ENCODE measurements at places on chromosomes 7 and 10.

GRCh38 chr7:18893156-18893555 lies 224.3 kb downstream of the TWIST1 start:
- no peak for DNase-seq

DNA sequence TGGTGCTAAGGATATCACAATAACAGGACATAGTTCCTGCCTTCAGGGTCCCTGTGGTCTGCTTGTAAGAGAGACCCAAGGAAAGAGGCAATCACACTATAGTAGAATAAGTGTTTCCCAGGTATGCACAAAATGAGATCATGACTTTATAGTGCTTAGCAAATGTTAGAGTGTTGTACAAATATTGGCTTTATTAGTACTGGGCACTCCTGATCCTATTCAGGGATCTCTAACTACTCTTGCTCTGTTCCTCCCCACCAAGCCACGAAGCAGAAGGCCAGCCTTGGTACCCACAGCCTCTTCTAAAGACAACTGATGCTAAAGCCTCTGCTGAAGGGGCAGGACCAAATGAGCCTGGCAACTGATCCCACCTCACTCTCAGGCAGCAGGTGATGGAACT lies 75.1 kb downstream of the HERPUD2 start:
- DNase-seq: no peak

DNA sequence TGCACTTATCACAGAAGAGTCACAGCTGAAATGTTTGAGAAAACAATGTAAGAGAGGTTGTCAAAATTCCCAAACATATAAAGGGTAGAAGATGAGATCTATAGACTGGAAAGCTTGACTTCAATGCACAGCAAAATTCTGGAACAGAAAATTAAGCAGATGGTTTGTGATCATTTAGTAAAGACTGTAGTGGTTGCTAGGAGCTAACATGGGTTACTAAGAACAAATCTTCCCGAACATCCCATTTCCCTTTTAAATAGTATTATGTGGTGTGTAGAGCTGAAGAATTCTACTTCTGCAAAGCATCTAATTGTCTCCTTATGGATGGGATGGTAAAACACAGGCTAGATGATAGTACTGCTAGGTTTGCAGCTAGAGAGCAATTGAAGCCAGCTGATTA lies 312.3 kb downstream of the CAMK1D start:
- DNase-seq: no peak

GRCh38 chr10:90354914-90355313 lies 502.9 kb downstream of the HTR7 start:
- no peak for DNase-seq

GRCh38 chr7:115618676-115619075 lies 411.9 kb downstream of the TFEC start:
- no peak for DNase-seq

- DNase-seq: no peak
Measured at GRCh38 chr10:52951824-52952223, 179.2 kb upstream of the MBL2 start.

DNA sequence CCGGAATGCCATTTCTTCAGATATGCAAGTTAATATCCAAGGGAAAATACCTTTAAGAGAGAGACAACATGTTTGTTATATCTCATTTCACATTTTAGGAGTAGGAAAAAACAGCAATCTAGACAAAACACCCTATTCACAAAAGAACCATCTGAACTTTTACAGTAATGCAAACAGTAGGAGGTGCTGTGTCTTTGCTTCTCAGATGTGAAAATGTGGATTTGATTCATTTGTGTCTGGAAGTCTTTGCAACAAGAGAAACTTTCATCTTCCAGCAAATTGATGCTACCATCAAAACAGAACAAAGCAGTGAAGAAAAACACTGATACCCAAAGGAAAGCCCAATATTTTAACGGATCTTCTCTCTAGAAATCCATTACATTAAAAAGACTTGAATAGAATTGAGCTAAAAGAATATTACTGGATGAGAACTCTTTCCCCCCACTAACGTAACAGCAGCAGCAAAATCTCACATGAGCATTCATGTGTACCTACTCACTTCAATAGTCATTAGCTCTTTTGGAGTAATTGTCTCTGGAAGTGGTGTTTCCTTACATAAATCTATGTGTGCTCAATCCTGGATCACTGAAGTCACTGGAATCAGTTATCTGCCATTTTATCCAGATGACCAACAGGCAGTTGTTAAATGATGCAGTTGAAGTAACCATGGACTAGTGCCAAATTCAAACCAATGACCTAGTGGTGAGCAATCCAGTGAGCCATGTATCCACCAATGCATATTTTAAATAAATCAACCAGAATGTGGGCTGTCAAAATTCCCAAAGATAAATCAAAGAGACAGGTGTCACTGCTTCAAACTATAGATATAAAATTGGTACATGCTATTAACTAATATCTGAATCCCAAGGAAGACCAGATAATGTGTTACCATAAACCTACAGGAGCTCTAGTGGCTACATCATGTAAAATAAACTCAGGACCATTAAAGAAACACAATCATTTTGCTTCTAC lies 1.8 kb downstream of the SEMA3C start:
- DNase-seq: no peak

DNA sequence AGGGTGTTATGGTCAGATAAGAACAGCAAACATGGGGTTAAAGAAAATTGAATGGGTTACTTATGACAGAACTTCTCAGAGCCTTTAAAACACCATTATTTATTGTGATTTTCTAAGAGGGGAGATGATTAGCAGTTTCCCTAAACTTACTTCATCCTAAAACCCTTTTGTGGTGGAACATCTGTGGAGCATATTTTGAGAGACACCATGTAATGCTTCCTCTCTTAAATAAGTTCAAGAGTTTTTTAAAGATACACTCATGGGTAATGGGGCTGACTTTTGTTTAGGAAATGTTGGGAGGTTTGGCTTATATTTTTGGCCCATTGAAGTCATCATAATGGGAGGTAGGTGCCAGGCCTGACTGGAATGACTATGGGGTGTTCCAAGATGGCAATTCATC lies 8.4 kb upstream of the PDCD4 start:
- DNase-seq: no peak

- no peak for DNase-seq
Measured at GRCh38 chr7:45703911-45704682, 129.9 kb downstream of the ADCY1 start.

- no peak for DNase-seq
Measured at GRCh38 chr10:124575107-124576035, 113.7 kb downstream of the LHPP start.

DNA sequence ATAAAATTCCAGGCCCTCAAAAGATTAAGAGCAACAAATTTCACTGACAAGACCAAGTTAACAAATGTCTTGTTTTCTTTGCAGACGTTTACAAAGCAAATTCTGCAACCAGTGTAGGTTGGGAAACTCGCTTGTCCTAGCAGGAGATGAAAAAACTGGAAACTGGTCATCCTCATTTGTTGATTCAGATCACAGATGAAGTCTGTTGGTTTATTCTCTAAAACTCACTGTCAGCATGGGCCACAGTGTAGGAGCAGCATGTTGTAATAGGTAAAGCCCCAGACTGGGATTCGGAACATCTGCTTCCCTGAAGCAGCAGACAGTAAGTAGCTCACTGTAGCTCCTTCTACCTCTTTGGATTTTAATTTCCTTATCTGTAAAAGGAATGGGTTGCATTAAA lies 31.5 kb downstream of the PANK1 start:
- DNase-seq: no peak

DNA sequence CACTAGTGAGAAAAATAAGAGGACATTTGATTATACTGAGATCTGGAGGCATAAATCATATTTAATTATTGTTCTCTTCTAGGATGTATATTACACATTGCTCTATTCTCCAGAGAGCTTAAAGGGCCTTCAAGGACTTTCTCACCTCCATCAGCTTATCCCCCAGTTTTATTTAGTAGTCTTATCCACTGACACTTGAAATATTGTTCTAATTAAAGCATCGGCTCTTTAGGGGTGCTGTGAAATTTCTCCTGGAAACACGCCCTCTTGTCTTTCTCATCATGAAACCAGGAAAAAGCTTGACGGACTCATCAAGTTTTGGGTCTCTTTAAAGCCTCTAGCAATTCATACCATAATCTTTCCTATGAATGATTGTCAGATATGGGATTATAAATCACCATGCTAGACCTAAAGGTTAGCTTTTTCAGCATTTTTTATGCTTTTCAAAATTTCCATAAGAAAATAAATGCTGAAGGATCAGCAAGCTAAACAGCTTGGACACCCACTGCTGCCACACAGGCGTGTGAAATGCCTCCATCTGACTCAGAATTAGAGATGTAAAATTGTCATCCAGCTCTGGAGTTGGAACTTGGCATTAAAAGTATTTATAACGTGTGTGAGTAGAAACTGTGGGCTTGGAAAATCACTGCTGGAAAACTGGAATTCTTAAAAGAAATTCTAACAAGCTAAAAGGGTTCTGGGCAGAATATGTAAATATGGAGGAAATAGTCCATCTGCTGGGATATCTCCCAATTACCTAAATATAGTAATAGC lies 216.3 kb downstream of the CHRM2 start:
- DNase-seq: no peak

DNA sequence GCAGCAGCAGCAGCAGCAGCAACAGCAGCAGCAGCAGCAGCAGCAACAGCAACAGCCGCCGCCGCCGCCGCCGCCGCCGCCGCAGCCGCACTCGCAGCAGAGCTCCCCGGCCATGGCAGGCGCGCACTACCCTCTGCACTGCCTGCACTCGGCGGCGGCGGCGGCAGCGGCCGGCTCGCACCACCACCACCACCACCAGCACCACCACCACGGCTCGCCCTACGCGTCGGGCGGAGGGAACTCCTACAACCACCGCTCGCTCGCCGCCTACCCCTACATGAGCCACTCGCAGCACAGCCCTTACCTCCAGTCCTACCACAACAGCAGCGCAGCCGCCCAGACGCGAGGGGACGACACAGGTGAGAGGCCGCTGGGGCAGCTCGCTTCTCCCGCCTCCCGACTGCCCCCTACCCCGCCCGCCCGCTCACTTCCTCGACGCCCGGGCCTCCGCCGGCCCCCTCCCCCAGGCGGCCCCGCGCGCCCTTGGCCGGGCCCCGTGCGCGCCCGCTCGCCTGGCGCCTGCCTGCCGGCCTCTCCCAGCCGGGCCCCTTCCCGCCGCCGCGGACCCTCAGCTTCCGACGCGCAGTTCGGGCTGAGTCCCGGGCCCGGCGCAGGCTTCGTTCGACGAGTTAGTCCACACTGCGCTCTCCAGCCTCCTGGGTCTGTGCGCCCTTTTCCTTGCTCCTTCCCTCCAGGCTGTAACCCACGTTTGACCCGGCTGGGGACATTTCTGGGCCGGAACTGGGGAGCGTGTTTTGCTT lies 882 bp downstream of the DLX6 start:
- no peak for DNase-seq

- no peak for DNase-seq
Measured at GRCh38 chr10:3248526-3249306, 76.1 kb upstream of the PITRM1 start.

DNA sequence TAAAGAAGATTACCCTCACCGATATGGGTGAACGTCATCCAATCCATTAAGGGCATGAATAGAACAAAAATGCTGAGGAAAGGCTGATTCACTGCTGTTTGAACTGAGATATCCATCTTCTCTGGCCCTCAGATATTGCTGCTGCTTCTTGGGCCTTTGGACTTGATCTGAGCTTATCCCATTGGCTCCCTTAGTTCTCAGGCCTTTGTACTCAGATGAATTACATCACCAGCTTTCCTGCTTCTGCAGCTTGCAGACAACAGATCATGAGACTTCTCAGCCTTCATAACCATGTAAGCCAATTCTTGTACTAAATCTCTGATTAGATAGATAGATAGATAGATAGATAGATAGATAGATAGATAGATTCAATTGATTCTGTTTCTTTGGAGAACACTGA lies 40.2 kb downstream of the CYCS start:
- no peak for DNase-seq

- no peak for DNase-seq
Measured at GRCh38 chr10:132036887-132037675, 28.7 kb upstream of the JAKMIP3 start.

DNA sequence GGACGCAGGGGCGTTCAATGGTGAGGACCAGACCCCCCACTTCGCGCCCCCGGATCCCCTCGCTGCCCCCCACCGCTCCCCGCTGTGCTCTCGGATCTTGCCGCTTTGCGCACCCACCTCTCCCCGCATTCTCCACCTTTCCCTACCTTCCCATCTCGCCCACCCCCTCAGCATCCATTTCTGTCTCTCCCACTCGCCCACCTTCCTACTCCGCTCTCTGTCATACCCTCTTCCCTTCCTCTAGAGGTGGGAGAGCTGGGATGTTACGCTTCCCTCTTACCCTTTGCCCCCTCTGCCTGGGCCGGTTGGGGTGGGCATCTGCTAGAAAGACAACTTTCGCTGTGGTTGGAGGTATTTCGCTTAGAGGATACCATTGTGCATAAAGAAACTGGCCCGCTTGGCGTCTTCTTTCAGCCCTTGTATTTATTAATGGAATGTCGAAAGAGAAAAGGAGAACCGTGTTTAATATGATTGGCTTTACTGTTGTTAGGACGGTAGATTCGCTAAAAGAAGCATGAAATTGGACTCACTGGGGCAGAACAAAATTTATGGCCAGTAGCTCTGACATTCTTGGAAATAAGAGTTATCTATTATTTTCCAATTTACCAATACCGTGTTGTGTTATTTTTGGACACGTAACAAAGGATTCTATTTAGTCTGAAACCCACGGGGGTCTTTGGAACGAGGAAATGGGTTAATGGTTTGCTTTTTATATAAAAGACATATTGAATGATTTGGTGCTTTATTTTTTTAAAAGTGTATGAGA lies 873 bp downstream of the PRKAR2B start:
- DNase-seq: no peak

DNA sequence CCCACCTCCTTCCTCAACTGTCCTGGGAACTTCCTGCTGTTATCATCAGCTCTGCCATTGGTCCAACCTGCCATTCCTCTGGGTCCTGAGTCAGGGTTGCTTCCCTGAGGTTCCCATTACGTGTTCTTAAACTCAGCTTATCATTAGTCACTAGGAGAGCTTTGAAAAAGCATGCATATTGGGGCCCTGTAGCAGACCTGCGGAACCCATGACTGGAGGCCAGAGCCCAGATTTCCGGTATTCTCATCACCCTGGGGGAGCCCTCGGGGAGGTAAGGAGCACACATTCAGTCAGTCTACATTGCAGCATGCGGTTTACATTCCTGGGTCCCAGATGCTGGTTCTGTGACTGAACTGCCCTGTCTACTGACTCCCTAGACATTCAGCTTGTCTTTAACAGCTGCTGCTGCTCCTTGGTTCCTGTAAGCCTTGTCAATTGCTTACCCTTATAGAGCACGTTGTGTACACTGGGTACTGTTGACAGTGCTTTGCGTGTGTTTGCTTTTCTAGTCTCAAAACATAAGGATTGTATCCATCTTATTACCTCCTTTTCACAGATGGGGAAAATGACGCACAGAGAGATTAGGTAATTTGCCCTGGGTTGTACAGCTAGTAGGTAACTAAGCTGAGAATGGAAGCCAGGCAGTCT lies 12.8 kb downstream of the CDHR3 start:
- no peak for DNase-seq

DNA sequence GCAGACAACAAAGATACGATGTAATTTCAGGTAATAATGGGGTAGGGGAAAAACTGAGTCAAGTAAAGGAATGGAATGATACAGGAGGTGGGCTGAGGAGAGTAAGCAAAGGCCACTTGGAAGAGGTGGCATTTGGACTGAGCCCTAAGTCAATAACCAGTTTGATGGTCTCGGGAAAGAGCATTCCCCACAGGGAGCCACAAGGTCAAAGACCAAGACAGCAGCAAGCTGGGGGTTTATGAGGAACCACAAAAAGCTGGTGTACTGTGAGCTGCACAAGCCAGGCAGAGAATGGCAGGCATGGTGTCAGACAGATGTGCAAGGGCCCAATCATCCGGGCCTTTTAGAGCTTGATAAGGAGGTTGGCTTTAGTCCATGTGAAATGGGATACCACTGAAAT lies 98.7 kb downstream of the NOC3L start:
- no peak for DNase-seq
